ENCODE measurements at places on chromosomes 1 and 21. TPM values are rescaled to one million over a fixed set of nuclear protein-coding genes. Genes with fewer than 3 reads are reported as not detected.

DNA sequence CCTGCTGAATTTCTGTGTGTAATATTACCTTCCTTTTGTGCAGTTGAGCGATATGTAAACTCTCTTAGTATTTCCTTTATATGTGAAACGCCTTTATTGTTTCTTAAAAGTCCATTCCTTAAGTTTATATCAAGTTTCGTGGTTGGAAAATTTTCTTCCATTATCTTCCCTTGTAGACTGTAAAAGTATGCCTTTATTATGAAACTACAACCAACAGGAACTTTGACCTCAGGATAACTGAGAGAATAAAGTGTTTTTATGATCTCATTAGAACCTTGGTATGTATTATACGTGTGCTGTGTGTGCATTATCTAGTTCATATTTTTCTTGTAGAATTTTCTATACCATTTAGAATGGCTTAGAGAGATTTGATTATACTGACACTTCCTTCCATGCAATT lies 3.1 kb upstream of the CDC14A start:
- H3K27me3 ChIP-seq, result no peaks in the 10 kb centered on the region
- H3K4me1 ChIP-seq, result peaks cover 13% of the 10 kb centered on the region
- no peak overlapping the region for H3K27ac ChIP-seq
- no peaks in the 10 kb centered on the region for H3K36me3 ChIP-seq
- no peak for DNase-seq
- H3K4me3 ChIP-seq, result no peak overlapping the region

- H3K4me1 ChIP-seq, result no peaks in the 10 kb centered on the region
- no peaks in the 10 kb centered on the region for H3K36me3 ChIP-seq
- DNase-seq, result no peak
- no peak overlapping the region for H3K27ac ChIP-seq
Measured at GRCh38 chr1:211639475-211640300, 35.7 kb downstream of the NEK2 start.

DNA sequence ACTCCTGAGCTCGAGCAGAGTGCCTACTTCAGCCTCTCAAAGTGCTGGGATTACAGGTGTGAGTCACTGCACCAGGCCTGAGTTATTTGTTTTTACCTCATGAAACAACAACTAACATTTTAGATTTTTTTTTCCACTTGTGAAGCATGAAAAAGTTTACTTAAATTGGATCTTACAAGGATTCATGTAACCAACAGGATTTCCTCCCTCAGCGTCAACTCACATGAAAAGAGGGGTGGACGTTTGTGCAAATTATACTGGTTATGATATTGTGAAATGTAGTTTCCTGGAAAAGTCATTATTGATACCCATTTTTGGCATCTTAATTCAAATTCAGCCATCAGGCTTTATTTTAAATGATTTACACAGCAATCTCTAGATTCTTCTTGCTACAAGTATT lies 6.5 kb downstream of the CNST start:
- H3K4me3 ChIP-seq, result peak overlapping the region; percentile 97
- no peaks in the 10 kb centered on the region for H3K27me3 ChIP-seq
- H3K4me1 ChIP-seq, result peaks cover 84% of the 10 kb centered on the region

GRCh38 chr1:21271550-21271949 lies 18.7 kb downstream of the ECE1 start:
- peaks cover 86% of the 10 kb centered on the region for H3K36me3 ChIP-seq
- no peak for DNase-seq
- no peak overlapping the region for H3K4me3 ChIP-seq
- H3K4me1 ChIP-seq, result peaks cover 8% of the 10 kb centered on the region

GRCh38 chr1:225437710-225438437 lies 10.0 kb upstream of the LBR start:
- DNase-seq, result no peak
- no peak overlapping the region for H3K27ac ChIP-seq
- peaks cover 16% of the 10 kb centered on the region for H3K4me1 ChIP-seq
- no peak overlapping the region for H3K4me3 ChIP-seq
- H3K36me3 ChIP-seq, result no peaks in the 10 kb centered on the region

GRCh38 chr1:243513726-243514491 lies 258.1 kb downstream of the SDCCAG8 start:
- H3K4me1 ChIP-seq, result no peaks in the 10 kb centered on the region
- H3K4me3 ChIP-seq, result no peak overlapping the region
- H3K27me3 ChIP-seq, result no peaks in the 10 kb centered on the region
- peaks cover 13% of the 10 kb centered on the region for H3K36me3 ChIP-seq
- no peak for DNase-seq

GRCh38 chr1:110495926-110496600 lies 22.9 kb downstream of the KCNA10 start:
- no peaks in the 10 kb centered on the region for H3K27me3 ChIP-seq
- no peaks in the 10 kb centered on the region for H3K4me1 ChIP-seq
- H3K27ac ChIP-seq, result no peak overlapping the region
- DNase-seq, result peak; percentile 66
- no peaks in the 10 kb centered on the region for H3K36me3 ChIP-seq

The ESPN gene
- 0.22 TPM for polyA plus RNA-seq

The ILDR2 gene
- not detected for polyA plus RNA-seq

The SPOCD1 gene
- not detected for polyA plus RNA-seq

The RNU1-2 gene
- polyA plus RNA-seq, result 23.7 TPM
